EH (cell line): ENCODE measurements at places on chromosomes 1 and 21.

DNA sequence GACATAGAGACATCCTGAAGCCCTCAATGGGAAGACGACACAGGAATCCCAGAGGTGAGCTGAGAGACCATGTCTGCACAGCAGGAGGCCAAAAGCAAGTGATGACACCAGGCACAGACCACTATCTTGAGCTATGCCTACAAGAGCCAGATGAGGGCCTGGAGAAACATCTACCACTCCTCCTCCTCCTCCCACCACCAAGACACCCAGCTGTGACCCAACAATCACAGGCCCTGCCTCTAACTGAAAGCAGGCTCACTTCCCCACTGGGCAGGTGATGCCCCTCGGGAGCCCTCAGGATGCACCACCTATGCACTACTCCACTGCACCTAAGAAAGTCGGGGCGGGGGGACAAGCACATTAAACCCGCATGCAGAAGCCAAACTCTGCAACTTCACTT lies 16.5 kb downstream of the TADA1 start:
- DNase-seq = no peak

GRCh38 chr1:24329331-24329730 lies 10.2 kb downstream of the GRHL3 start:
- DNase-seq = no peak

DNA sequence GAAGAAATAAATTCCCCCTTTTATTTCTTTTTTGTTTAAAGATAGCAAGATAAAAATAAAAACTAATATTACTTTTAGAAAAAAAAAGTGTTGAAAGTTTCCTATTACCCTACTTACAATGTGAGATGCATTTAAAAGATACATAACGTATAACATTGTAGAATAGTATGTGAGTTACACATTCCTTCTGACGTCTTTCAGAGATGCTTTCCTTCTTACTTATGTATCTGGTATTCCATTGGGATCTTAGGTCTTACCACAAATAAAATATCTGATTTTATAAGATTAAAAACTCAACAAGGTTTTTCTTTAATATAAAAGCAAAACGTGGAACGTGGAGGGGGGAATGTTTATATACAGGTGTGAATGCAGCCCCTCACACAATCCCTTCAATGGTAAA lies 147.2 kb upstream of the ETS2 start:
- peak; percentile 29 for DNase-seq

DNA sequence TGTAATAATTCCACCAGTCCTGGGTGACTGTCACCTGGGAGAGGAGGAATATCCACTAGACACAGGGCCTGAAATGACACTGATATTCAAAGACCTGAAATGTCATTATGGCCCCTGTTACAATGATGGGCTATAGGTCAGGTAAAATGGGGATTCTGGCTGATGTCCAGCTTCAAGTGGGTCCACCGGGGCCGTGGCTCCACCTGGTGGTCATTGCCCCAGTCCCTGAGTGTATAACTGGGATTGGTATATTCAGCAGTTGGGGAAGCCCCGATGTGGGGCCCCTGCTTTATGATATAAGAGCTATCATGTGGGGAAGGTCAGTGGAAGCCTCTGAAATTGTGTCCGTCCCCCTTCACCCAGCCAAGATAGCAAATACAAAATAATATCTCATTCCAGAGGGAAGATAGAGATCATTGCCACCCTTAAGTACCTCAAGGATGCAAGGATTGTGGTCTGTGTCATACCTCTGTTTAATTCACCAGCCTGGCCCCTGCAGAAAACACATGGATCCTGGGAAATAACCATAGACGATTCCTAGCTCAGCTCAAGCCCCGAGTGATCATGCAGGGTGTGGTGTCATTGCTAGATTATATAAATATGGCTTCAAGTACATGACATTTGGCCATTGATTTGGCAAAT lies 19.4 kb downstream of the PLEKHO1 start:
- DNase-seq = peak; percentile 67

- no peak for DNase-seq
Observed at GRCh38 chr1:207870306-207871031, 40.5 kb downstream of the CD34 start.

- no peak for DNase-seq
Observed at GRCh38 chr1:4002061-4002521, 102.0 kb upstream of the C1orf174 start.

DNA sequence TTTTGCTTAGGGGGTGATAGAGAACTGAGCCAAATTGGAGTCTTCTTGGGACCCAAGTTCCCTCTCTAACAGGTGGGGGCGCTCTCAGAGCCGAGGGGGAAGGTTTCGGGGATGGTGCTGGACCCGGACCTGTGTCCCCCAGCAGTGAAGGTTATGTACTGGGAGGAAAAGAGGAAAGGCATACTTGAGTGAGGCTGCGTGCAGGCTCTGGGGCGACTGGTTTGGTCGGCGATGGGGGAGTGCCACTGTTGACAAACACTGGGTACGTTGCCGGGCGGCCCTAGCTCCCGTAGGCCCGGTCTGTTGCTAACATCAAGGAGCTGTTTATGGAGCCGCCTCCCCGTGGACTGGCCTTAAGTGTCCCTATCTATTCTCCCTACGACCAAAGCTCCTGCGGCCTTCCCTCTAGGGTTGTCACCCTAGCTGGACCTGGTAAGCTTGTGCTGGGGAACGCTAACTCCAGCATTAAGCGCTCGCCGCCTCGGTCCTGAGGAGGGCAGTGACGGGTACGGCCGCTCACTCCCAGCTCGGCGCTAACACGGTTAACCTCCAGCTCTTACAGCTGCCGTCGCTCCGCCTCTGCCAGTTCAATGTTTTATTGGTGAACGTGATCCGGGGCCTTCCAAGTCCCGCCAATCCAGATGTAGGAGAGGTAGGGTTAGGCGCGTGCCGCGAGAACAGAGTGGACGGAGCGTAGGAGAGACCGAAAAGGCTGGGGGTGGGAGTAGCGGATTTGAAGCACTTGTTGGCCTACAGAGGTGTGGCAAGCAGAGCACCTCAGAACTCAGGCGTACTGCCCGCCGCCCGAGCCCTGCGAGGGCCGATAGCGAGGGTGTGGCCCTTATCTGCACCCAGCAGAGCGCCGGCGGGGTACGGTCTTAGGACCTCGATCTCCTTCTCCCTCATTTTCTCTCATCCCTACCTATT lies at the start of gene PPOX:
Gene PPOX (plus strand): TSS at position 685 of the 927 bp plus-strand sequence. CDS start 422 bp downstream, outside the sequence.
- DNase-seq = peak; percentile 99

DNA sequence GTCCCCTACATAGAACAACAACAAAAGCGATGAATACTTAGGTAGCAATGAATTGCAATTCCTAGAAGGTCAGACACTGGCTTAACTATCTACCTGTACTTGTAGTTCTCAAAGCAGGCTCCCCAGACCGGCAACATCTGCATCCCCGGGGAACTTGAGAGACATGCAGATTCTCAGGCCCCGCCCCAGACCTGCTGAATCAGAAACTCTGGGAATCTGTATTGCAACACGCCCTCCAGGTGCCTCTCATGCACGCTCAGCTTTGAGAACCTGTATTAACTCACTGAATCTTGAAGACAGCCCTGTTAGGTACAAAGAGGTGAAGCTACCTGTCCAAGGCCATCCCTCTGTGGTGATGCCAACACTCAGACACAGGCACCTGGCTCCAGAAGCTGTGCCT lies 128.1 kb downstream of the KAZN start:
- DNase-seq = no peak

DNA sequence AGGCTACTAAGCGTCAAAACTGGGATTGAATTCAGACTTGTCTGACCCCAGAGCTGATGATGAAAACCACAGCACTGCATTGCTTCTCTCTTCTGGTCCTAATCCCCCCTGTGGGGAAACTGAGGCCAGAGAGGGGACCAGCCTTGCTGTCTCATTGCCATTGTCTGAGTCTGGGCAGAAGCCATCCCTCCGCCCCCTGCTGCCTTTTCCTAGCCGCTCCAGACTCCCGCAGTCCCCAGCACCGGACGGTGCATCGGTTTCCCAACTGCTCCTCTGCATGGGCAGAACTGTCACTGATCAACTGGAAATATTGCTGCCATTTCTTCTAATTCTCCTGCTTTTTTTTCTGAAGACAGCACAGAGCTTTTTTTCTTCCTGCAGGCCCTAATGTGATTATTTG lies 157.4 kb downstream of the ACTL8 start:
- DNase-seq = no peak

DNA sequence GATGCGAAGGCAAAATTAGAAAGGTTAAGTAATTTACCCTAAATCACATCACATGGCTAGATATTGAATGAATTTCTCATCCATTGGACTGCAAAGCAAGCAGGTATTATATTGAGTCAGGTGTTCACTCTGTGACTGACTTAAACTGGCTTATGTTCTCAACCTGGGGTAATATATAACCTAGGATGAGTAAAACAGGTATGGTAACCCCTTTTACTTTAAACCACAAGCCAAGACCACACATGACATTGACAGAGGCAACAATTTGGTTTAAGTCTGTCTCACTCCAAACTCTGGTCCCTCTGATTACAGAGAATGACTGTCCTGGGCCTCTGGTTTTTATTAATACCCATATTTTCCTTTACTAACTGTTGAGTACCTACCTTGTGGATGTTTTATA lies 33.3 kb downstream of the MAEL start:
- DNase-seq = no peak

DNA sequence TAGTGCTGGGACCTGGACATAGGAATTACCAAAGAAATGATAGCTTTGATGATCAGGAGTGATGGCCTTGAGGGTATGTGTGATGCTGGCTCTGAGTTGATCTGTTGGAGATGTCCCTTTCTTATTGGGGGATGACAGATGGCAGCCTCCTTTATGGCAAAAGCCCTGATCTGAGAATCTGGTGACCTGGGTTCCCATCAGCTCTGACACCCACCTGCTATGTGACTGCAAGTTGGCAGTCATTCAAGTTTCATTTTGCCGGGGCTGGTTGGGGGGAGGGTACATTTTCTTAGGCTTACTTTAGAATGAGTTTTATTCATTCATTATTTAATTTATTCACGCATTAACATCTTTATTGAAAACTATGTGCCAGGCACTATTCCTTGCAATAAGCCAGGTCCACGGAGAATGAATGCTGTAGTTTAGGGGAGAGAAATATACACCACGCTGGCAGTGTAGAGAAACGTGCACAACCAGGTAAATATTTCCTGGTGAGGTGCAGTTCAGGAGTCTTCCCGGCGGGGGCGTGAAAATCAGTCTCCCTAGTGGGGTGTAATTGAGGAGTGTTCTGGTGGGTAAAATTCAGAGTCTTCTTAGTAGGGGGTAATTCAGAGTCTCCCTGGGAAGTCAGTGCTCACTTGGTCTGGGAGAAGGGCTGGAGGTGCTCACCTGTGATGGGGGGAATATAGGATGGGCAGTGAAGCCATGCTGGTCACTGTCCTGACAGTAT lies 401.3 kb downstream of the CAMTA1 start:
- no peak for DNase-seq

- peak; percentile 77 for DNase-seq
Observed at GRCh38 chr1:10980094-10980577, 32.3 kb upstream of the TARDBP start.

DNA sequence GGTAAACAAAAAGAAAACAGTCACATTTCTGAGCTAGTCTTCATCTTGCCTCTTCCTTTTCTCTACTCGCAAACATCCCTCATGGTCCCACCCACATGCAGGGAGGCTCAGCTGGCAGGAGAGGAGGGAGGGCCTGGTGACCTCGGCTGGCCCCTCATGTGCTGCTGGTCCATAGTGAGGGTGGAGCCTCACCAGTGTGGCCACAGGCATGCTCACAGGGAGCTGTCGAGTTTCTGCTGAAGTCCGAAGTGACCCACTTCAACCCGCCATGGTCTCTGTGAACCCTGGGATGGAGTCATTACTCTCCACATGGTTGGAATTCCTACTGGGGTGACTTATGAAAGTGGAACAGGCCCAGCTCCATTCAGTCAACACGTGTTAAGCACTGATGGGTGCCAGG lies 253.4 kb downstream of the RHOU start:
- DNase-seq = peak; percentile 31

- DNase-seq = no peak
Observed at GRCh38 chr1:112594208-112594876, 24.6 kb downstream of the ST7L start.

- DNase-seq = peak; percentile 45
Observed at GRCh38 chr1:107277022-107277421, 136.2 kb downstream of the NTNG1 start.

DNA sequence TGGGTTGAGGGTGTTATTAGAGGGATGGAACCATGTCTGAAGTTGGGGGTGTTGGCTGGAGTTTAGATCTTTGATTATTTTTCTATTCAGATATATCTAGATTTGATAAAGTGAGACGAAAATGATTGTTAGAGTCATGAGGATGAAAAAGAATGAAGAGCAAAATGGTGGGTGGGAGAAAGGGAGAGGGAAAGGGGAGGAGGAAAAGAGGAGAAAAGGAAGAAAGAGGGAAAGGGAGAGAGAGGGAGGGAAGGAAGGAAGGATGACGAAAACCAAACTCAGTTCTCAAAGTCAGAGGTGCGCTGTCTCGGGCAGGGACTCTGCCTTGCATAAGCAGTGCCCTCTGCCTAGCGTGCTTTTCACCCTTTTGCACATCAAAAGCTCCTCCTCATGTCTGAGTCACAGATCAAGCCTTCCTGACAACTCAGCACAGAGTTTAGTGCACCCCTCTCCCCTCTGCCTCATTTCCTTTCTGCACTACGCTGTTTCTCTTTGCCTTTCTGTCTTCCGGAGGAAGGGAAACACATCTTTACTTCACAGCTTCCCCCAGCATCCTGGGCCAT lies 225.8 kb upstream of the PROX1 start:
- no peak for DNase-seq

GRCh38 chr1:204295671-204296070 lies 64.1 kb downstream of the PLEKHA6 start:
- DNase-seq = peak; percentile 61

- no peak for DNase-seq
Observed at GRCh38 chr1:95181096-95181495, 52.9 kb upstream of the RWDD3 start.

GRCh38 chr1:98749152-98749756 lies 87.7 kb downstream of the SNX7 start:
- peak; percentile 27 for DNase-seq

GRCh38 chr21:44734026-44734745 lies 22.8 kb upstream of the TSPEAR start:
- DNase-seq = peak; percentile 9

GRCh38 chr1:211876851-211877590 lies 46.5 kb upstream of the LPGAT1 start:
- peak; percentile 9 for DNase-seq

DNA sequence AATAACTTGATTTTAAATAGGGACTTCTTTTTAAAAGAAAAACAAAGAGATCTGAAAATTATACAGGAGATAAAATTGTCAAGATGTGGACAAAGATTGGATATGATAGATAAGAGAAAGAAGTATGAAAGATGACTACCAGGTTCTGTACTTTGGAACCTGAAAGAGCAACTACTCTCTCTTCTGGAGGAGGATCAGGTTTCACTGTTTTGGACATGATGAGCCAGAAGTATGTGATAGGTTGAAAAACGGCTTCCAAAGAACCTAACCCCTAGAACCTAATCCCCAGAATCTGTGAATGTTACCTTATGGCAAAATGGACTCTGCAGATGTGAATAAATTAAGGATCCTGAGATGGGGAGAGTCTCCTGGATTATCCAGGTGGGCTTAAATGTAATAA lies 26.2 kb downstream of the RSBN1 start:
- DNase-seq = peak; percentile 27

GRCh38 chr1:183873642-183874041 lies 68.7 kb downstream of the RGL1 start:
- DNase-seq = no peak
